ENCODE measurements at places on chromosomes 5 and 9.

DNA sequence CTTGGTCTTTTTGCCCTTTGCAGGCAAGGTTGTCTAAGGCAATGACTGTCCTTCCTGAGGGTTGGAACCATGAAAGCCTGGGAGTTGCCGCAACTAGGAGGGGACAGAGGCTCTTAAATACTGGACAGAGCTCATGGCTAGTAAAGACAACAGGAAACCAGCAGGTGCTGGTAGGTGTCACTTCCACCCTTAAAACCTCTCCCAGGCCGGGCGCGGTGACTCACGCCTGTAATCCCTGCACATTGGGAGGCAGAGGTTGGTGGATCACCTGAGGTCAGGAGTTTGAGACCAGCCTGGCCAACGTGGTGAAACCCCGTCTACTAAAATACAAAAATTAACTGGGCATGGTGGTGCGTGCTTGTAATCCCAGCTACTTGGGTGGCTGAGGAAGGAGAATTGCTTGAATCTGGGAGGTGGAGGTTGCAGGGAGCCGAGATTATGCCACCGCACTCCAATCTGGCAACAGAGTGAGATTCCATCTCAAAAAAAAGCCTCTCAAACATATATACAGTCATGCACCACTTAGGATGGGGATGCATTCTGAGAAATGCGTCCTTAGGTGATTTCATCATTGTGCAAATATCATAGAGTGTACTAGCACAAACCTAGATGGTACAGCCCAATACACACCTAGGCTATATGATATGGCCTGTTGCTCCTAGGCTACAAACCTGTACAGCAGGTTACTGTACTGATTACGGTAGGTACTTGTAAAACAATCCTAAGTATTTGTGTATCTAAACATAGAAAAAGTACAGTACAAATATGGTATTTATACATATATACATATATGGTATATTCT, 102.7 kb downstream of the HSPA4 start:
- no peak for DNase-seq

GRCh38 chr9:128251732-128252100, 24.1 kb downstream of the GOLGA2 start:
- DNase-seq, result no peak

DNA sequence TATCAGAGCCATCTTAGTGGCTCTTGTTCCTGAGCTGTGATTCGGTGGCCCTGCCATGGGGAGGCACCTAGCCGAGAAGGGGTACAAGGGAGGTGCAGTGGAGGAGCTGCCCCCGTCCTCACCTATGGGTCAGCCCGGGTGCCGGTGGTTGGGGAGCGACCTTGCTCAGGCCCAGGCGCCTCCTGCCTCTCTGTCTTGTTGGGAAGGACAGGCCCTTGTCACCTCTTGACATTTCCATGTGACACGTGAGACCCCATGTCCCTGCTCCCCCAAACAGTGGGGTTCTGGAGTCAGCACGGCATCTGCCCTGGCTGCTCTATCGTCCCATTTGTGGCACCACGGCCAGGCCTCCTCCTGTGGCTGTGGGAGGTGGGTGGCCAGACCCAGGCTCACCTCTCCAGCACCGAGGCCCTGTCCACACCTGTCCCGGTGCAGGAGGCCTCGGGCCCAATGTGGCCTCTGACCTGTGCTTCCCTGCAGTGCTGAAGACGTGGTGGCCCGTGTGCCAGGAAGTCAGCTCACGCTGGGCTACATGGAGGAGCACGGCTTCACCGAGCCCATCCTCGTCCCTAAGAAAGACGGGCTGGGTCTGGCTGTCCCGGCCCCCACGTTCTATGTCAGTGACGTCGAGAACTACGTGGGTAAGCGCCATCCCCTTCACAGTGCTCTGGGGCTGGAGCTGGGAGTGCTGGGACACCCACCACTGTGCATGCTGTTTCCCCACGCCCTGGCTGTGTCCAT, 68.9 kb downstream of the PHF2 start:
- no peak for DNase-seq

GRCh38 chr5:179259731-179260323, 85.4 kb downstream of the ADAMTS2 start:
- no peak for DNase-seq

GRCh38 chr5:6873359-6873758, 160.1 kb downstream of the TENT4A start:
- no peak for DNase-seq
